ENCODE measurements at places on chromosomes 7 and 10.

DNA sequence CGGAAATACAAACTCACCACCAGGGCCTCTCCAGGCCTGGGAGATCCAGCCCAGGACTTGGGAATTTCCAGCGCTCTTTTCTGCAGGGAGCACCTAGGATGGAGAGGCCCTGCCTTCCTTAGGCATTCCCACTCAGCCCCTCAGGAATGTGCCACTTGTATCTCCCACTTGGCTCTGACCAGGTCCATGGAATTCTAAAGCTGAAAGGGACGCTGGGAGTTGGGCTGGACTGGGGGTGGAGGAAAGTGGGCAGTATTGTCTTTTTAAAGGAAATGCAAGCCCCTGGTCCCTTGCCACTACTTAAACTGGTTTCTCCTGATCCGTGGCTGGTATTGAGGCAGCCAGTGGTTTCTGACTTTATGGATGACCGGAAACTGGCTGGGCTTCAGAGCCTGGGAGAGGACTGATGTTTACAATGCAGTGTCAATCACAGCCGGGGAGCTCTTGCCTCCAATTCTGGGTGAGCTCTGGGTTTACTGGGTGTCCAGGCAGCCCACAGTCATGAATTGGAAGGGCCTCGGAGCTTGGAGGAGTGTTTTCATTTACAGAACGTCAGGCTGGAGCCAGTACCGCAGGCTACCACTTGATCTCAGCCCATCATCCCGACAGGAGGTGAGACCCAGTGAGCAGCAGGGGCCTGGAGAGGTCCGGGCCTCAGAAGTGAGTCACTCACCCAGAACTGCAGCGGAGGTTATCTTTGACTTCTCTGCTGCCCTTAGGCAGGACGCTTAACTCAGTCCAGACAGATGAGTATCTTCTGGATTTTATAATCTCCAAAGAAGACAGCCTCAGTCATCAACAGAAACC, 27.3 kb downstream of the AGAP3 start:
- no peak for DNase-seq

GRCh38 chr10:78443900-78444571, 410.4 kb downstream of the RPS24 start:
- DNase-seq = no peak

DNA sequence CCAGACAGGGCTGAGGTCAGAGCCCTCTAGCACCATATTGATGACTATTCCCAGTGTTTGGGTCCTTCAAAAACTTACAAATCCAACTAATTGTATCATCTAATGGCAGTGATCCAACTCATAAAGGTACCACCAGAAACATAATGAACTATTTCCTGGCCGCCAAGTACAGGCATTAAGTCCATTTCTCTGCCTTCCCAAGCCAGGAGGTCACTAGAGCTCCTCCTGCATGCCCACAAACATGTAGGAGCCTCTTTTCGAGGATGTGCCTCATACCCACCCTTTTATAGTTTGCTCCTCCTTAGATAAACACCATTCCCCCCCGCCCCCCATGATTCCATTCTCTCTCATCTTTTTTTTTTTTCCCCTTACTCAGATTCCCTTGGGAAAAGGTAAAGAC, 91.3 kb downstream of the CHN2 start:
- DNase-seq = no peak

- no peak for DNase-seq
Observed at GRCh38 chr10:33626798-33627466, 292.5 kb upstream of the NRP1 start.

- DNase-seq = no peak
Observed at GRCh38 chr7:127239814-127240213, 12.9 kb downstream of the GRM8 start.

DNA sequence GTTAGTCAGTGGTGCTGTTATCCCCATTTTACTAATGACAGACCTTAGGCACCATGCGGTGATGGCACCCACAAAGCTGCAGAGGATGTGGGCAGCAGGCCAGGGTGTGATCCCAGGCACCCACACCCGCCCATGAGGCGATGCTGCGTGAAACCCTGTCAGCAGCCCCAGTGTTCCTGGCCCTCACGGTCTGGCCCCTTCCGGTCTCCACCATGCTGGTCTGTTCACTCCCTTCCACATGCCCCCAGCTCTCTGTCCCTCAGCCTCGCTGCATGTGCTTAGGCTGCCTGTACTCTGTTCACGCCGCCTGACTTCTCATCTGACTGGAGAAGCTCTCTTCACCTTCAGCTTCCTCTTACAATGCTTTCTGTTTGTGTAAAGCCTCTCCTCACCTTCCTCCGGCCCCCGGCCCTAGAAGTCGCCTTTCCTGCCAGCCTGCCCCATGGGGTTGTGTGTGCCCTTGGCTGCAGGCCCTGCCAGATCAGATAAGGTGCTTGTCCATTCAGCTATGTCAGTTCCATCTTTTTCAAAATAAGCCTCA, 17.6 kb upstream of the ORAI2 start:
- no peak for DNase-seq

DNA sequence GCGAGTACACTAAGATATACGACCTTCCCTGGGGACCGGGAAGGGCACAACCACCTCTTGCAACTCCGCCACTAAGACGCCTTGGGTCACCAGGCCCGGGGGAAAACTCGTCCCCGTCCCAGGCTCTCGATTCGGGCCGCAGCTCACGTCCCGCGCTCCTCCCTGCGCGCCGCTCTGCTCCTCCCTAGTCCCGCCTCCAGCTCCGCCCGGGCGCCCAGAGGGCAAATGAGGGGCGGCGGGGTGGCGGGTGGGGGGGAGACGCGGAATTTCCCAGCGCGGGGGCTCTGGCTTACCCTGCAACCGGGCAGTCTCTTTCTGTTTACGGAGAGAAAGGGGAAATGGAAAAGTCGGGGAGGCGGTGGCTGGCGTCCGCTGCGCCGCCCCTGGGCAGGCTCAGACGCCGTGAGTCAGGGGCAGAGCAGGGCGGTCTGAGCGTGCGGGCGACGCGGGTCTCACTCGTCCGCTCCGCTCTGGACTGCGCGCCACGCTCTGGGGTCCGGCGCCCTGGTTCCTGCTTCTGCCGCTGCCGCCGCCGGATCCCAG, at the start of gene MAP3K8:
Gene MAP3K8 (plus strand): TSS at position 455 of the 543 bp plus-strand sequence. CDS start 4,755 bp downstream, outside the sequence.
- peak; percentile 85 for DNase-seq

GRCh38 chr7:93717217-93717900, 142.8 kb upstream of the CALCR start:
- no peak for DNase-seq

DNA sequence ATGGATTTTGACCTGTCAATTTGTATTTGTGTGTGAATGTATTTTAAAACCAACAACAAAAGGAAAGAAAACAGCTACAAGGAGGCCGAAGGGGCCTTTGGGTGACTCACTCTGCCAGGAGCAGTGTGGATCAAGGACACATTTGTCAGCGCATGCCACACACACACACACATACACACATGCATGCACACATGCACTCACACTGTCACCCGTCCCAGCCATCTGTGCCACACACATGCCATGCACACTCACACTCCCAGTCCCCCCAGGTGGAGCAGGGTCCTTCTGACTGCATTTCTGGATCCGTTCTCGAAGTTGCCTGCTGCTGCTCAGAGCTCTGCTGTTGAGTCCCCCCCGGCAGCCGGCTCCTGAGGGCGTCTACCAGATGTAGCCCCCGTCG, 26.0 kb downstream of the SPOCK2 start:
- no peak for DNase-seq

DNA sequence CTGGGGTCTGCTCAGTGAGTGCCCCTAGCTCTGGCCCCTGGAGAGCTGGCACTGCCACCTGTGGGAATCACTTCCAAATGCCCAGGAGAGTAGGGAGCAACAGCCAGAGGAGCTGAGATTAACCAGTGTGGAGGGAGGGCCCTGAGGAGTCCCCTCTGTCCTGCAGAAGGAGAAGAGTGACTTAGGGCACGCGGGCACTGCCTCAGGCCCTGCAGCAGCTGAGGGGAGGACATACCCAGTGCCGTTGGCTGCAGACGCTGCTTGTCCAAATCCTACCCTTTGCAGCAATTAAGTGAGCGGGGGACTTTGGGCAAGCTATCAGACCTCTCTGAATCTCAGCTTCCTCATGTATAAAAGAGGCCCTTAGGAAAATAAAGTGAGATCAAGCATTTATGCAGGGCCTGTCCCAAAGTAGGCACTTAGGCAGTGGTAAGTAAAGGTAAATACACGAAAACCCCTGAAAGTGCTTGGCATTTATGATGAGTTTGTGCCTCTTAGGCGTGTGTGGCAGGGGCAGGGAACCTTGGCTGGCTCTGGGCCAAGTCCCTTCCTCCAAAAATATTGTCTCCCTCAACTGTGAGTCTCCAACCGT, 16.9 kb downstream of the PRF1 start:
- DNase-seq = no peak

DNA sequence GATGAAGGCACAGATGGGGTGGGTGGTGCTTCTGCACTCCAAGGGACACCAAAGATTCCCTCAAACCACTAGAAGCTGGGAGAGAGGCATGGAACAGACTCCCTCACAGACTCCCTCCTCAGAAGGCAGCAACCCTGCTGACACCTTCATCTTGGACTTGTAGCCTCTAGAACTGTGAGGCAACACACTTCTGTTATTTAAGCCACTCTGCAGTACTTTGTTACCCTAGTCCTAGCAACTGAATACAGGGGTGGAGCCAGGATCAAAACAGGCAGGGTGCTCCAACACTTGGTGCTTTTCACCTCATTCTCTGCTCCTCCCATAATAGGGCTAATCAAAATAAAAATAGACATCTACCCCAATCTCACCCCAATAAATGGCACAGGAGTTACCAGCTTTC, 2.3 kb upstream of the GSTO1 start:
- DNase-seq = no peak

DNA sequence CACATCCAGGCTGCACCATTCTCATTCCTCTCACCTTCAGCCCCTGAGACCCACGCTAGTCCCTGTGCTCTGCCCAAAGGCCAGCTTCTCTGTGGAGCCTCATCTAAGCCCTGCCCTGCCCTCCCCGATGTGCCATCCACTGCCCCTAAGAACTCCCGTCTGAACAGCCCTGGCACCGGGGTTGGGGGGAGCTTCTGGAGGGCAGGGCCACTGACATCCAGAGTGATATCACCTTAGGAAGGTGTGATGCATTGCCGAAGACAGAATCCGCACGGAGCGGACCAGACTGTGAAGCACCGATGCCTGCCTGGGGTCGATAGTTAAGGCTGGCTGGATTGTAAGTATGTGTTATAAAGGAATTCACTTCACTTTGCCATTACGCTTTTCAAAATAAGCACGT, 511.0 kb downstream of the PTPRN2 start:
- DNase-seq = no peak

- DNase-seq = peak; percentile 37
Observed at GRCh38 chr7:135147899-135148721, at the start of gene TMEM140. TSS of gene TMEM140 (plus strand) at chr7:135148072. CDS start at chr7:135164442, 16,370 bp downstream.

DNA sequence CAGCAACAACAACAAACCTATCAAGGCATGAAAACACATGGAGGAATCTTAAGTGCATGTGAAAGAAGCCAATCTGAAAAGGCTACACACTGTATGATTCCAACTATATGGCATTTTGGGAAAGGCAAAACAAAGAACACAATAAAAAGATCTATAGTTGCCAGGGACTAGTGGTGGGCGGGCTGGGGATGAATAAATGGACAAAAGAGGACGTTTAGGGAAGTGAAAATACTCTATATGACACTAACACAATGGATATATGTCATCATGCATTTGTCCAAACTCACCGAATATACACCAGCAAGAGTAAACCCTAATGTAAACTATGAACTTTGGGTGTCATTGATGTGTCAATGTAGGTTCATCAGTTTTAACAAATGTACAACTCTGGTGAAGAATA, 89.1 kb downstream of the SEMA3E start:
- DNase-seq = no peak

DNA sequence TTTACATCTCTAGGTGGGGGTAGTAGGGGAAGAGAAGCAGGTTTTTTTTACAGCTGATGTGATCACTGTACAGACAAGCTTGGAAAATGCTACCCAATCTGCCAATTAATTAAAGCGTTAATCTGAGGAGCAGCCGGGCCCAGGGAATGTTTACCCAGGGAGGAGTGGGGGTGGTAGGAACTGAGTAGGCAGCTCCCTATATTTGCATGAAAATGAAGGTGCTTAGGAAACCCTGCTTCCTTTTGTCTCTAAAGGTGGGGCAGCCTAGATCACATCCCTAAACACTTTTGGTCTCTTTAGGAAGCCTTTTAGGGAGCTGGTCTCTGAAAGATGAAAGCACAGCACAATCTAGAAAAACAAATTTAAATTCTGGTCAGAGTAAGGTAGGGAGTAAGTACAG, 53.0 kb upstream of the NFKB2 start:
- DNase-seq = no peak

DNA sequence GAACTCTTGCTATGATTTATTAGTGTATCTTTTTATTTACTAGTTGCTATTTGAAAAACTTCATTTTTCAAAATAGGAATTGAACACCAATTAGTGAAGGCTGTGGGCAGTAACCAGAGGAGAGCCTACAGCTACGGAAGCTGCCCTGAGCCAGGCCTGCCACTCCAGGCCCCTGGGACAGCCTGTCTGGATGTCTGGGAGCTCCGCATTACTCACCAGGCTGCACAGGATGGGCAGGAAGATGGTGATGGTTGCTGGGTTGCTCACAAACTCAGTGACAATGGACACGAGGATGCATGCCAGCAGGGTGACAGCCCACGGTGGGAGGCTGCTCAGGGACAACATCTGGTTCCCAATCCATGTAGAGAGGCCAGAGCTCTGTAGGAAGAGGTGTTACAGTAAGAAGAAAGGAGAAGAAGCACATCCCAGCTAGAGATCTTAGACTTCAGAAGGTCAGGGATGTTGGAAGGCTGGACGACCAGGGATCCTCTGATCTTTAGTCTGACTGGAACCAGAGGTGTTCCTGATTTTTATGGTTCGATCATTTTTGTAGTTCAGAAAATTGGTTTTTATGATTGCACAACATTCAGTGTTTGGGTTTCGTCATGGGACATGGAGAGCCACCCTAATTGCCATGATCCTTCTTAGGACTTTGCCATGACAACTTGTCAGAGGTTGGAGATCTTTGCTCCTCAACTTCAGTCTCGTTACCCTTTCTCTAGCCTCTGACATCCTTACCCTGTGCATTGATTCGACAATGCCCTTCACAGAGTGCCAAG, 23.2 kb downstream of the STMP1 start:
- no peak for DNase-seq

DNA sequence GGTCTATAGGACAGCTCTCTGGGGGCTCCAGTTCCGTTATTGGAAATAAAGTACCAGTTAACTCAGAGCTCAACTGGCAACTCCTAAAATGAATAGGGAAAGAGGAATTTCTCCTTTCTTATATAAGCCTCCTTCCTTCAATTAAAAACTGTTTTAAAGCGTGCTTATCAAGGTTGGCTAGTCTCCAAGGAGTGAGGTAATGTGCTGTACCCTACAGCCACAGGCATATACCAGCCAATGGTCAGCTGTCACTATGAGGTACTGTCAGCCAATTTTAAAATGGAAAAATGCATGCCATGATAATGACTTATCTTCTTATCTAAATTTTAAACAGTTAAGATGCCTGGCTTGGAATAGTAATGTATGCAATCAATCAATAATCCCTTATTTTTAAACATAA, 76.2 kb downstream of the PLCE1 start:
- no peak for DNase-seq

DNA sequence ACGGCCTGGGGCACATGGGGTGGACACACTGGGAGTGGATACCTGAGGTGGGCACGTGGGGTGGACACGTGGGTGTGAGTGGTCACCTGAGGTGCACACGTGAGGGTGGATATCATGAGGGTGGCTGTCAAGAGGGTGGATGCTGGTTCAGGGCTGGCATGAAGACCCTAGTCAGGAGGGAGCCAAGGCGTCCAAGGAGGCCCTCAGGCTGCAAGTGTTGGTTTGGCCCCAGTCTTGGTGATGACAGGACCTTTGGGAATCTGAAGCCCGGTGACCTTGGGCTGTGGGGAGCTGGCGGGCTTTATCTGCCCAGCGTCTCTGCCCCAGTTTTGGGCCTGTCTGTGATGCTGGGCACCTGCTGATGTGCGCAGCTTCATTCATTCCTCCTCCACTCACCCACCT, 24.9 kb upstream of the PFKFB3 start:
- no peak for DNase-seq

All from activated T-helper 9 cell treated with anti-CD3 and anti-CD28 coated beads, Interleukin-2, amount 50 U/mL, for 16 hours (primary cell).